WTC11 (cell line): ENCODE measurements at places on chromosomes 1 and 21. TPM values are rescaled to one million over a fixed set of nuclear protein-coding genes. Genes with fewer than 3 reads are reported as not detected.

The BCL2L15 gene
- 0.17 to 0.30 TPM (median 0.18 TPM) in 3 replicates for total RNA-seq

The INKA2 gene
- total RNA-seq, result 19.2 to 22.5 TPM (median 20.1 TPM) in 3 replicates

The FAM72C gene
- total RNA-seq, result 14.7 to 17.5 TPM (median 15.7 TPM) in 3 replicates

The KCNJ6 gene
- total RNA-seq, result 0.23 to 0.35 TPM (median 0.34 TPM) in 3 replicates

The AQP10 gene
- not detected in 3 replicates for total RNA-seq

The RGS16 gene
- 9.9 to 17.8 TPM (median 10.2 TPM) in 3 replicates for total RNA-seq

The FMO1 gene
- 0.30 TPM in 1 of 3 replicates, not detected in the others for total RNA-seq

The CELSR2 gene
- total RNA-seq, result 26.8 to 31.3 TPM (median 28.2 TPM) in 3 replicates

The RHCE gene
- total RNA-seq, result 0.24 to 0.27 TPM in 2 of 3 replicates, not detected in the other

The GBP4 gene
- 0.05 to 0.09 TPM (median 0.09 TPM) in 3 replicates for total RNA-seq

The C1orf94 gene
- 5.5 to 6.0 TPM (median 5.5 TPM) in 3 replicates for total RNA-seq

The CACHD1 gene
- total RNA-seq, result 26.3 to 34.4 TPM (median 34.4 TPM) in 3 replicates

The IGSF3 gene
- 31.7 to 32.4 TPM (median 32.1 TPM) in 3 replicates for total RNA-seq

The CD1E gene
- not detected in 3 replicates for total RNA-seq

The RGS18 gene
- total RNA-seq, result not detected in 3 replicates

The GPR161 gene
- total RNA-seq, result 11.0 to 11.6 TPM (median 11.2 TPM) in 3 replicates

The NOTCH2NLA gene
- 15.4 to 16.4 TPM (median 16.2 TPM) in 3 replicates for total RNA-seq

The IL23R gene
- not detected in 3 replicates for total RNA-seq

The RNU1-3 gene
- 1,028 to 1,267 TPM (median 1,197 TPM) in 3 replicates for total RNA-seq

The OR6P1 gene
- total RNA-seq, result not detected in 3 replicates

The EXO1 gene
- 28.2 to 36.5 TPM (median 31.7 TPM) in 3 replicates for total RNA-seq

The IGSF9 gene
- total RNA-seq, result 16.4 to 19.4 TPM (median 18.8 TPM) in 3 replicates

The IGSF5 gene
- 3.3 to 3.6 TPM (median 3.5 TPM) in 3 replicates for total RNA-seq

The NBPF10 gene
- 0.63 to 0.80 TPM (median 0.64 TPM) in 3 replicates for total RNA-seq

The PLEKHO1 gene
- 23.3 to 27.0 TPM (median 25.7 TPM) in 3 replicates for total RNA-seq

The SPRR2D gene
- total RNA-seq, result not detected in 3 replicates

The LRRIQ3 gene
- total RNA-seq, result 0.21 to 1.1 TPM (median 0.46 TPM) in 3 replicates

The AMY1C gene
- total RNA-seq, result not detected in 3 replicates

The ZFP69 gene
- 3.2 to 3.9 TPM (median 3.6 TPM) in 3 replicates for total RNA-seq

The LGALS8 gene
- 8.6 to 10.3 TPM (median 10.1 TPM) in 3 replicates for total RNA-seq

The SLC44A5 gene
- 1.6 to 1.8 TPM (median 1.8 TPM) in 3 replicates for total RNA-seq

The PCBP3 gene
- 8.5 to 14.0 TPM (median 11.8 TPM) in 3 replicates for total RNA-seq

The BEND5 gene
- total RNA-seq, result 4.8 to 5.9 TPM (median 4.9 TPM) in 3 replicates

The SELENOF gene
- 152 to 156 TPM (median 156 TPM) in 3 replicates for total RNA-seq

The OR2AJ1 gene
- not detected in 3 replicates for total RNA-seq

The GNG4 gene
- 38.3 to 40.9 TPM (median 40.8 TPM) in 3 replicates for total RNA-seq

The ILDR2 gene
- total RNA-seq, result 0.89 to 1.8 TPM (median 1.6 TPM) in 3 replicates

The KCNA3 gene
- total RNA-seq, result 1.1 to 1.2 TPM (median 1.2 TPM) in 3 replicates

The ESRRG gene
- 1.8 to 2.3 TPM (median 2.2 TPM) in 3 replicates for total RNA-seq

The TMEM54 gene
- 20.7 to 29.0 TPM (median 24.9 TPM) in 3 replicates for total RNA-seq

The CYP4B1 gene
- 0.24 to 0.44 TPM (median 0.39 TPM) in 3 replicates for total RNA-seq

The TRIM45 gene
- 11.8 to 17.7 TPM (median 15.7 TPM) in 3 replicates for total RNA-seq

The DCST2 gene
- 0.83 to 1.8 TPM (median 1.6 TPM) in 3 replicates for total RNA-seq

The CELA2B gene
- total RNA-seq, result 0.55 TPM in 1 of 3 replicates, not detected in the others

The CD244 gene
- not detected in 3 replicates for total RNA-seq

The OLFML2B gene
- total RNA-seq, result 4.9 to 6.5 TPM (median 6.2 TPM) in 3 replicates

The TRIM58 gene
- total RNA-seq, result 1.0 to 1.9 TPM (median 1.6 TPM) in 3 replicates
